Endothelial cell (in vitro differentiated cells): ENCODE measurements at places on chromosomes 7 and 10.

DNA sequence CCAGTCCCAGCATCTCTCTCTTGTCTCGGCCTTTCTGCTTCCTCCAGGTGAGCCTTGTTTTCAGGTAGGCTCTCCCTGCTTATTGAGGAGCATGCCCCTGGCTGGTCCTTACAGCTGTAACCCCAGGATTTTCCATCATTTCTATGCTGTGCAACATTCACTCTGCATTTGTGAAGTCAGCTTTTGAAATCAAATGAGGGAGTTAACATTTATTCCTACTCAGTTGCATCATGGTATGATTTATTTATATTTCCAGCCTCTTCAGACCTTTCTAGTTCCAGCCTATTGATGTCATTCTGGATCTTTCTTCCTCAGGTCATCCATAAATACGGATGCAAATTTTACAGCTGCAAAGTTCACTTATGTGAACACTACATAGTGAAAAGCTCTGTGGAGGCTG lies 755.6 kb downstream of the TYW1 start:
- DNase-seq: no peak

GRCh38 chr7:18126281-18126680 lies 98.6 kb upstream of the PRPS1L1 start:
- no peak for DNase-seq

DNA sequence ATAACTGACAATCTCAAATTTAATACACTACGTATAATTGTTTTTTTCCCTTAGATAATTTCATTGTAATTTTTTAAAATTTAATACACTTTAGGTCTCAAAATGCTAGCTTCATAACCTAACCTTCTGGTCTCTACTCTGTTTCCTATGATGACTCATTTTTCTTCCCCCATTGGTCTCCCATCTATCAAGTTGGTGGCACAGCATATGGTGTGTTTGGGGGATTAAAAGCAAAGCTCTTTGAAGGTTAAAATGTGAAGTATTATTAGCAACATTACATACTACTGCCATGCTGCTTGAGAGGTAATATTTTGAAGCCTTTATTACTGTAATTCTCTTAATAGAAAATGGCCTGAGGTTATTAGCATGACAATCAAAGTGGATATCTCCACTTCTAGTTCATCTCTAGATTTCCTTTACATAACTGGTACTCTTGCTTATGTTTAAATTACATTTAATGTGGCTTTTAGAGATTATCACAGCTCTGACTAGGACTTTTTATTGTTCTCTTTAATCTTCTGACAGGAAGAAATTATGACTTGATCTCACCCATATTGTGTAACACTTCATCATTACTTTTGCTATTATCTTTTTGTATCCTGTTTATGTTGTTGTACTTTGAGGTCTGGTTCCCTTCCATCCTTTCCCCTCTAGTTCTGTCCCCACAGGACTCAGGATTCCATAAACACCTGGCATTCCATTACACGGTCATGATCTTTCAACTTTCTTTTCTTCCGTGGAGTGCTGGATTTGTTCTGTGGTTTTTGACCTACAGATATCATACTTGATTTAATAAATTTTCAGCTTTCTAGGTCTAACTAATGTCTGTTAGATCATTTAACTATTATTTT lies 185.1 kb downstream of the SEMA3D start:
- no peak for DNase-seq

DNA sequence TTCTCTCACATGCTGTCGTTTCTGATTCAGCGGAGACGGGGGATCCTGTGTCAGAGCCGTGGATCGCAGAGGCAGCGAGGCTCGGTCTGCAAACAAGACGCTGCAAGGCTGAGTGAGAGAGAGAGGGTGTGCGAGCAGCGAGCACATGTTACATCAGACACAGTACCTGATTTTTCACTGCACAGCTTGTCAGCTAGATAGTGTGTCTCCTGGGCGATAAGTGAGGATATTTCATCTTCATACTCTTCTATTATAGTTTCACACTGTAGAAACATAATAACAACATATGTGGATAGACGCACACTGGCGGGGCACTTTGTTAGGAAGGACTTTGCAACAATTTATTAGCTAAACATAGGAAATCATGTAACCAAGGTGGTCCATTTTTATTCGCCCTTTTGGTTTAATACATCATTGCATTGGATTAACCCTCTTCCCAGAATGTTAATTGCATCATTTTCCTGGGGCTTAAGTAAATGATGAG lies 39.5 kb downstream of the CNPY1 start:
- no peak for DNase-seq

DNA sequence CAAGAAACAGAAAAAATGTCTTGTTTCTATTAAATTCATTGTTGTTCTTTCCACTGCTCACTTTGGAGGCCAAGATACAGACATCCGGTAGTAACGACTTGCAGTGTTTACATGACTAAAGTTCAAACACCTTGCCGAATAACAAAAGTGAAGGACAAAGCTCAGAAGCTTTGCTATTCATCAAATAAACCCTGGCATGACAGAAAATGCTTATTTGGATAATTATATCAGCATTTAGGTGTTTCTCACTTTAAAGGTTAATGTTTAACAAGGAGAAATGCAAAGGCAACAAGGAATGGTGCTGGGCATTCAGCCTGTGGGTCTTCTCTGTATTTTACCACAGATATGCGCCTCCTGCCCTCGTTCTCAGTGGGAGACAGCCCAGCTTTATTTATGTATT lies 5.4 kb upstream of the PTF1A start:
- DNase-seq: no peak

DNA sequence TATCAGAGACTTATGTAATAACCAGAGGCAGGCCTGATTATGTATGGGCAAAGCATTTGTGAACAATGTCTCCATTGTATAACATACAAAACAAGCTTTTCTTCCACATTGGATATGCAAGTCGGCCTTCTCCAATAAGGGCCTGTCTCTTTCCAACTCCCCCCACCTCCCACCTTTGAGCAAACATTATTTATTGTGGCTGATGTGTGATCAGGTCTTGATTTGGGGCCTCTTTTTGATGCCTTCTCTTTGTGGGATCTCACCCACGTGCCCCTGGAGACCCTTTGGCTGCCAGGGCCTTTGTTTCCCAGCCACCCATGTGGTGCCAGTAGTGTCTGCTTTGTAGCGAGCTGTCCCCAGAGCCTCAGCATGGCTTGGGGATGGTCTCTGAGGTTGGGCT lies 53.0 kb downstream of the TCF7L2 start:
- DNase-seq: no peak

GRCh38 chr7:82672078-82672477 lies 228.5 kb upstream of the CACNA2D1 start:
- no peak for DNase-seq

- no peak for DNase-seq
Measured at GRCh38 chr10:110151467-110151866, 55.9 kb upstream of the MXI1 start.

GRCh38 chr10:132383751-132384196 lies 13.2 kb upstream of the PWWP2B start:
- no peak for DNase-seq

DNA sequence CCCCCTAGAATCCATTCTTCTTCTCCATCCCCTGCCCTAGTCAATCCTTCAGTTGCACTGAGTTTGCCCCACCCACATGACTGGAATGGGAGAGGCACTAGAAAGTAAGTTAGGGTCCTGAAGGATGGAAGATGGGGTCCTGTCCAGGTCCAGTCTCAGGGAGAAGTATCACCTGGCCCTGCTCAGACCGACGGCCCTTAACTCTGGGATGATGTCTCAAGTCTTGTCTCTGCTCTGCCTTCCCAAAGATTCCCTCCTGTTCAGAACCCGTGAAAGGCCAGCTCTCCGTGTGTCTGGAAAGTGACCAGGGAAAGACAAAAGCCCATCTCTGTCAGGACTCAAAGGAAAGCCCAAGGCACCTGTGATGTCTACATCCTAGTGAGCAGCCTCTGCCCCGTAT lies 88.8 kb downstream of the OAT start:
- DNase-seq: no peak

DNA sequence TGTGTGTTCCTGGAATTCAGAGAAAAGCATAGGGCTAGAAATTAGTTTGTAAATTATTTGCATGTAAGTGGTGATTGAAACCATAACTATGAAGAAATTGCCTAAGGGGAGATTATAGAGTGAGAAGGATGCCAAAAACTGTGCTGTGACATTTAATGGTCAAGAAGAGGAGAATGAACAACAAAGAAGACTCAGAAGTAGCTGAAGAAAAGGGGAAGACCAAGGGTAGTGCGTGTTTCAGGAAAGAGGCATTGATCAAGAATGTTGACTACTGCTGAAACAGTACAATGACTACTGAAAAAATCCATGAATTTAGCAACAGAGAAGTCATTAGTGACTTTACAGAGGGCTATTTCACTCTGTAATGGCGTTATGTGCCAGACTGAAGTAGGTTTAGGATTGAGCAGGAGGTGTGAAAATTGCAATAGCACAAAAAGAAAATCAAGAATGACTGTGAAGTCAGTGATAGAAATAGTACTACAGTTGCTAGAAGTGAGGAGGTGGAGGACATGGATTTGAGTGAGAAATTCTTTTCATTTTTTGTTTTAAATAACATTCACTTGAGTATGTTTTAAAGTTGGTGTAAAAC lies 28.9 kb upstream of the SAMD9L start:
- DNase-seq: no peak

GRCh38 chr10:97115846-97116245 lies 69.9 kb downstream of the SLIT1 start:
- DNase-seq: no peak
